ENCODE measurements at places on chromosomes 13 and 19. TPM values are rescaled to one million over a fixed set of nuclear protein-coding genes. Genes with fewer than 3 reads are reported as not detected.
A peak's percentile ranks its signal among the peaks of the same experiment; 100 is the strongest.

DNA sequence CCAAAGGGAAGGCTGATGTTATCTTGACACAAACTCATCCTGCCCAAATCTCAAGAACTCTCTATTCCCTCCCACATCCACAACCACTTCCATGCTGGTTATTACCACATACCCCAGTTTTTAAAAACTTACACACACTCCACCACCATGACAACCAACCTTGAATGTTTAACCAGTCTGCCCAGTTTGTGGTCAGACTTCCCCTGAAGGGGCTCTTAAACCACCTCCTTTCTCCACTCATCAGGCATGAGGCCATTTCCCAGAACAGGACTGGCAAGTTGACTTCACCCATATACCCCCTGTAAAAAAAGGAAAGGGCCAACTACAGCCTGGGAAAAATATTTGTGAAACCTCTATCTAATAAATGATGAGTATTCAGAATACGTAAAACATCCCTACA, 12.4 kb upstream of the ZSCAN4 start:
- DNase-seq = no peak

DNA sequence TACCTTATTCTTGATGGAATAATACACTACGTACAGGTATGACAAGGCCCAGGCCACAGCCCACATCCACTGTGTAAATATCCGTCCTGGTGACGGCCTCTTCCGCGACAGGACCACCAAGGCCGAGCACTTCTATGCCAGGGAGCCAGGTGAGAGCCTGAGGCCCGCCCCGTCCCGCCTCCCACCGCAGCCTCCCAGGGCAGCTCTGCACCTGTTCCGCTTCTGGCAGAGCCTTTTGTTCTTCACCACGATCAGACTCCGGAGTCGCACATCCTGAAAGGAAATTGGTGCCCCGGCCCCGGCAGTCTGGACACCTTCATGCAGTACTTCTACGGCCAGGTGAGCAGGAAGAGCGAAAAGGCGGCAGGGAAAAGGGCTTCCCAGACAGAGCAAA, 10.6 kb upstream of the ZNF358 start:
- no peak for DNase-seq

Gene URAD
- total RNA-seq = not detected

- DNase-seq = no peak
Measured at GRCh38 chr19:1401138-1401888, at the start of gene GAMT. GAMT (minus strand) TSS chr19:1401542; CDS start chr19:1401476, 66 bp downstream.

- no peak for DNase-seq
Measured at GRCh38 chr13:32267836-32268439, 47.2 kb downstream of the ZAR1L start.

GRCh38 chr13:49865218-49865617, 70.9 kb downstream of the SPRYD7 start:
- no peak for DNase-seq

DNA sequence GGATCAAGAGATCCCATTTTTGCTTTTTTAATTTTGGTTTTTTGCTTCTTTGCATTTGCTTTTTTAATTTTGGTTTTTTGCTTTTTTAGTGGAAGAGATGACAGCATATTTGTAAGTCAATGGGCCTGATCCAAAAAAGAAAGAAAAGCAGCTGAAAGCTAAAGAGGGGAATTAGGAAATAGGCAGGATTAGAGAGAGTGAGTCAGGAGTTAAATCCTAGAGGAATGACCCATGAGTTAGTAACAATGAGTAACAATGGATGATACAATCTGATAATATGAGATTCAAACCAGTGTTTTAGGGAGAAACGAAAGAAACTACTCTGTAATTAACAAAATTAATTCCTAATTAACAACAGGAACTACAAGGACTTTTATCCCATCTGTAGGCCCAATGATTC, 111.2 kb upstream of the SGCG start:
- DNase-seq = no peak

DNA sequence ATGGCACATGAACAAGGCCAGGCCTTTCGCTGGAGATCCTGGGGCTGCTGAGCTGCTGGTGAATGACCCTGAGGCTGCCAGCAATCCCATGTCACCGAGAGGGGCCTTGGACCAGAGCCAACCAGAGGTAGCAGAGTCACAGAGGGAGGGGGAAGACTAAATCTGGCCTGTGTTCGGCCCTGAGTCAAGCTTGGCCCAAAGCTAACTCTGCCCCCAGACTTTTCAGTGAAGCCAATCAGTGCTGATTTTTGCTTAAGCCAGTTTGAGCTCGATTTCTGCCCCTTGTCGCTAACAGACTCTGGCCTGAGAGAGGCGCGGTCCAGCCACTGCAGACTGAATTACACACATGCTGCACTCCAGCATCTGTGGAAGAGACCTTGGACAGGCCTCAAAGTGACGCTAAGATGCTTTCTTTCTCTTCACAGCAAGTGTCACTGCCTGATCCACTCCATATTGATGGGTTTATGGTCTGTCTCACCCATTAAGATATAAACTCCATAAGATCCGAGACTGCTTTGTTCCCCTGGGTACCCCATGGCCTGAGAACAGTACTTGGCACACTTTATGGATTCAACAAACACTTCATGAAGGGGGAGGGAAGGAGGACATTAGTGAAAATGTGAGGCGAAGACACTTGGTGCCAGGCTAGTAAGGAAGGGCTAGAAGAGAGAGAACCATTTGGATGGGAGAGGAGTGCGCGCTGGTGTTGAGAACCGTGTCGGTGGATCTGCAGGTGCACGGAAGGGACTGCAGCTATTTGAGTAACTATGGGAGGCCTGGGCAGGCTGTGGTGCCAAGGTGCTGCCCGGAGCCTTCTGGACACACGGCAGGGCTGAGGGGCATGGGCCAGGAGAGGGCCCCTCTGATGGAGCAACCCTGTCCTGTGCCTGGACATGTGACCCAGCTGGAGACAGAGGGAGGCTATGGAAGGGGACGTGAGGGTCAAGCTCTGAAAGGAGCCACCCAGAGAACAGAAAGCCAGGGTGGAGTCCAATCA, 17.6 kb downstream of the RANBP3 start:
- peak; percentile 46 for DNase-seq

GRCh38 chr19:41922585-41922984, 5.7 kb downstream of the ERFL start:
- no peak for DNase-seq

- DNase-seq = no peak
Measured at GRCh38 chr19:40251244-40251643, 24.8 kb upstream of the CCNP start.

Gene ZNF729
- not detected for total RNA-seq

DNA sequence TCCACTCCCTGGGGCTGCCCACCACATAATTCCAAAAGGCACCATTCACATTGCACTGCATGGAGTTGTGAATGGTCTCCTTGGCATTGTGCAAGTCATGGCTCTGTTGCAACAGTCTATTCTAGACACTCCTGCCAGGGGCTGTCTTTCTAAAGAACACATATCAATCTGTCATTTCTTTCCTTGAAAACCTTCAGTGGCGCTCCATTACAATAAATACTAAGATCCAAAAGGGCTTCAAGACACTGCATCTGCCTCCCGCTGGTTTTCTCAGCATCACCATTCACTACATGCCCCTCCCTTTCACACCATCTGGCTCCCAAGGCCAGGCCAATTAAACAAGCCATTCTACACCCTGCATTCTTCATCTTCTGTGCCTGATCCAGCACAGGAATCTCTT, 32.2 kb upstream of the TM9SF2 start:
- DNase-seq = peak; percentile 3

DNA sequence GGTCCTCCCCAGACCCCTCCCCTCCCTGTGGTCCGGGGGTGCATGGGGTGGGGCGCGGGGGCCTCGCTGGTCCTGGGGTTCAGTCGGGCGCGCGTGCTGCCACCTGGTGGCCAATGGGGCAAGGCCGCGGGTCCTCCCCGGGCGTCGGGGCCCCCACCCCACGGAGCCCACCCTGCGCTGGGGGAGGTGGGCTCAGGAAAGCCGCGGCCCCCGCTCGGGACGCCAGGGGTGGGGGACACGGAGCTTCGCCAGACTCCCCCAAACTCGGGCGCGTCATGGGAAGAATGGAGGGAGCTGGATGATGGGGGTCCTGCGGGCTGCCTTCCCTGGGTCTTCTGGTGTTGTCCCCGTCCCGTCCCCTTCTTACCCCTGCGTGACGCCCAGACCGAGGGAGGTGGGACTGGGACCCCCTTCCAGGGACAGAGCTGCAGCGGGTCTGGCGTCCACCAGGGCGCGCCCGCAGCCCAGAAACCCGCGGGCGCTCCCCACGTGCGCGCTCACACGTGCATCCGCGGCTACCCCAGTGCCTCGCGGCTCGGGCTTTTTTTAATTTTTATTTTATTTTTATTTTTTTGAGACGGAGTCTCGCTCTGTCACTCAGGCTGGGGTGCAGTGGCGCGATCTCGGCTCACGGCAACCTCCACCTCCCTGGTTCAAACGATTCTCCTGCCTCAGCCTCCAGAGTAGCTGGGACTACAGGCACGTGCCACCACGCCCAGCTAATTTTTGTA, 19.8 kb upstream of the TCF3 start:
- DNase-seq = no peak

DNA sequence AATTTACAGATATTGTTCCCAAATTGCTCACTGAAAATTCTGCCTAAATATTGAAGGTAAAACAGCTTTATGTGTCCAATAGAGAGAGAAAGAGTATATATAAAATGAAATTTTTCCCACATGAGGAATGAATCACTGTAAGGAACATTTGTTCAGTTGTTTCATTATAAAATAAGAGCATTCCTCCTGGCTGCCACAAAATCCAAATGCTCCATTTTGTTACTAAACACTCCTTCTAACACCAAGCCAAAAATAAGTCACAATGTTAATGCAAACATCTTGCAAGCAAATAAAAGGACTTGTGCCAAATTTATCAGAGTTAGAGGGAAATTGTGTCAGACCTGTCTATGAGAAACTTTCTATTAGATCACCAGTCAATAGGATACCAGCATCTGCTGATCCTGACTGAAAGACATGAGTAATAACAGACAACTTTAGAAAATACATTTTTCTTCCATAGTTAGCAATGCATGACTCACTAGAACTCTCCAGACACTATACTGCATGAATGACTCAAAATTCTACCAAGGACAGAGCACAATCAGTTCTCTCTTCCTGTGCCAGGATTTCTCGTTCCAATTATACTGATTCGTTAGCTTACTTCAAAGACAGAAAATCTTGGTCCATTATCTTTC, 83.5 kb upstream of the FNDC3A start:
- no peak for DNase-seq

GRCh38 chr13:83386609-83387008, 495.7 kb downstream of the SLITRK1 start:
- no peak for DNase-seq

DNA sequence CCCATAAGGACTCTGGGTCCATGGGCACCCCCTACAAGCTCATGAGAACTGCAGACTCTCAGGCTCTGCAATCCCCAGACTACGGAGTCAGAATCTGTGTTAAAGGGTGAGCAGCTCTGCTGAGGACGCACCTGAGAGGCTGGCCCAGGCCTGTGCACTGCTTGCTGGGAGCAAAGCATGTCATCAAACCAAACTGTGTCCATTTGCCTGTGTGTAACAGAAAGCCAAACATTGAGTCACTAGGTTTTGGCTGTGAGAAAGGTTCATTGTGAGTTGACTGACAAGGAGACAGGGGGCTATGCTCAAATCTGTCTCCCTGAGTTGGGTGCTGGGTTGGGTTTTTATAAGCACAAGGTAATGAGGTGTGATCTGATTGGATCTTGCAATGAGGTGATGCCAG, 22.1 kb upstream of the MTIF3 start:
- no peak for DNase-seq

GRCh38 chr19:34837262-34837661, 64.2 kb upstream of the ZNF599 start:
- no peak for DNase-seq

GRCh38 chr19:41255171-41255570, 9.0 kb upstream of the HNRNPUL1 start:
- DNase-seq = no peak
